ENCODE measurements at places on chromosomes 7 and 10.
A peak's percentile ranks its signal among the peaks of the same experiment; 100 is the strongest.

DNA sequence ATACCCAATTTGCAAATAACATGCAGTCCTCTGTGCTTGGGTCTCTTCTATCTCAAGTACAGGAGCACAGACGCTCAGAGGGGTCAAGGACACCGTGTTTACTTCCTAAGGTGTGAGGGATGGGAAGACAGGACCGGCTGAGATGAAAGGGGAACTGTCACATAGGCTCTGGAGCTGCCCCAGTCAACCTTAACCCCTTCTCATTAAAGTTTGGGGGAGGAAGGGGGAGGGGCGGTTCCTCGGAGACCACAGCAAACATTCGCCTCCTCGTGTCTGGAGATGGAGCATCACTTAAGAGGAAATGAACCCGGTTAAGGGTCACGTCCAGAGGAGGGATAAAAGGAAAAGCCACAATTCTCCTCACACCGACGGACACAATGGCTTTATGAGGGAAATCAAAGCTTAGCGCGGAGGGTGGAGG, 1.1 kb downstream of the SH3PXD2A start:
- DNase-seq: no peak

DNA sequence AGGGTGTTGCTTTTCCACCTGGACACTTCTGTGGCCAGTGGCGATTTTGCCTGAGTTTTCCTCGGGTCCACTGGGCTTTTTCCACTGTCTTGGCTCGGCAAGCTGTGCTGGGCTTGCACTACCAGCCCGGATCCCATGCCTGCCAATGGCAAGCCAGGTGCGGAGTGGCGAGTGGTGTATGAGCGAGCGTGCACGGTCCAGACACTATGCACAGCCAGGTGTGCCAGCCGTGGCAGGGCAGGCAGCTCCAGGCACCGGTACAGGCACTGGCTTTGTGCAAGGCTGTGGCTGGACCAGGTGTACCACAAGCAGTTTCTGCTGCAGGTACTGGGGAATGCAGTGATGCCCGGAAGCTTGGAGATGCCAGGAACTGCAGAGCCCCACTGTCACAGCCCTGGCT, 22.1 kb downstream of the INPP5F start:
- DNase-seq: no peak

DNA sequence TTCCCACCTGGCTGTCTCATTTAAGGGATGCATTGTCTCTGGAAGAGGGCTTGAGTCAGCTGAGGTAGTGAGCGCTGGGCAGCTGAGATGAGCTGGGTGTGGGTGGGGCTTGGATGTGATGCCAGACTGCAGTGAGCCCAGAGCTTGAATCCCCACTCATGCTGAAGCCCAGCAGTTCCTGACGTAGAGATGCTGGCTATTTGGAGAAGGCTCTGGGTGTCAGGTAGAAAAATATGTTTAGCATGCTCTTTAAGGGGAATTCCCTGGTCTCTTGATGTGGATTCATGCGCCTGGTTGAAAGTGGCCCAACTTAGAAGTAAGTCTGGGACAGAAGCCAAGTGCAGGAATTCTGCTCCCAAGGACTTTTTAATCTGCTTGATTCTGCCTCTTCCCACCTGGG, 241.5 kb upstream of the IGFBP3 start:
- no peak for DNase-seq

DNA sequence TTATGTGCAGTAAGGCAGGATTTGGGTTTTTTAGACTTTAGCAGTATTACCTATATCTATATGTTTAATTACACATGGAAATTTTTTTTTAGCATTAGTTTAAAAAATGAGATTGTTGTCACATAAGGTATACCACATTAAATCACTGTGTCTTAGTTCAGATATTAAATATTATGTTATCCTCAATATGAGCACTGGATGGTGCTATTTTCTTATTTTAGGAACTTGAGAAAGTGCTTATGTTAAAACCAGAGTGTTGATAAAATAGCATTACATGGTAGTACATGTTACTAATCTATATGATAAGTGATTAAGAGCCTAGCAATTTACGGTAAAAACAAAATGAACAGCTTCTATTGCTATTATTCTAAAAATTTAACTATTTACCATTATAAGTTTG, 28.8 kb downstream of the MIOS start:
- DNase-seq: peak; percentile 17

- no peak for DNase-seq
These were observed 40.8 kb downstream of the SLC16A12 start for GRCh38 chr10:89494575-89494974.
